AG10803 (cell line): ENCODE measurements at places on chromosomes 13 and 19.

GRCh38 chr13:70613295-70613694 lies 505.0 kb upstream of the KLHL1 start:
- no peak for DNase-seq

DNA sequence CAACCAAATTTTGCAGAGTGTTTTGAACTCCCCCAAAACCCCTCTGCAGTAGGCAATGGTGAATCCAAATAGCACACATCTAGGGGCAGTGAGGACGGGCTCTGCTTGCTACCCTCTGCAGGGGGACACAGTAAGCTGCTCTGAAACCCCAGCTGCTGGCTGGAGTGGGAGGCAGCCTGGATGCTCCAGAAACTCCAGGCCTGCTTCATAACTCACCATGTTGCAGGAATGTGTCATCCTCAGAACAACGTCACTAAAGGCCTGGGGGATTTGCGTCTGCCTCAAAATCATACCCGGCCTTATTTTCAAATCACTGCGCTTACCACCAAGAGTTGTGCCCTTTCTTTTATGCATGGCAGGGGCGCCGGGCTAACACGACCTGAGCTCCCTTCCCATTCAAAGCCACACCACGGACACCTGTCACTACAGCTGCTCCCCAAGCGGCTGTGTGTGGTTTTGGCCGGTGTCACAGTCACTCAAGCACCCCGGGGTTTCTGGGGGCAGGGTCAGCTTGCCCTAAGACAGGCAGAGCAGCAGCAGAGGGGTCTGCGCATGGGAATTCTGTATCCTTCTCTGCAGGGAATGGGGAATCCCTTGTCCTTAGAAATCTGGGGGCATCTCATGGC lies 93.9 kb downstream of the TSHZ3 start:
- DNase-seq, result no peak

DNA sequence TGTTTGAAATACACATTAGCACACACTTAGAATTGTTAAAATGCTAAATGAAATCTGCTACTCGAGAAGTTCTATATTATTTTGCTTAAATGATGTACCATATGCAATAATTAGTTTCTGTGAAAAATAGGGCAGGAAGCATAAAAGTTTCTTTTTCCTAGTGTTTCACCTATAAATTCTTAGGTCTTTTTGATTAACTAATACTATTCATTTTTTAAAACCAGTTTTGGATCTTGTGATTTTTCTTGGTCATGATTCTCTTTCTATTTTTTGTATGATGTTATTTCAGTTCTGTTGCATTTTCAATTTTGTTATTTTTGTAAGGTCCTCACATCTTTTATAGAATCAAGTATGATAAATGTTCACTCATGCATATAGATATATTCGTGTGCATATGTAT lies 66.1 kb downstream of the URI1 start:
- DNase-seq, result no peak

GRCh38 chr19:31572102-31572975 lies 223.1 kb upstream of the TSHZ3 start:
- no peak for DNase-seq

DNA sequence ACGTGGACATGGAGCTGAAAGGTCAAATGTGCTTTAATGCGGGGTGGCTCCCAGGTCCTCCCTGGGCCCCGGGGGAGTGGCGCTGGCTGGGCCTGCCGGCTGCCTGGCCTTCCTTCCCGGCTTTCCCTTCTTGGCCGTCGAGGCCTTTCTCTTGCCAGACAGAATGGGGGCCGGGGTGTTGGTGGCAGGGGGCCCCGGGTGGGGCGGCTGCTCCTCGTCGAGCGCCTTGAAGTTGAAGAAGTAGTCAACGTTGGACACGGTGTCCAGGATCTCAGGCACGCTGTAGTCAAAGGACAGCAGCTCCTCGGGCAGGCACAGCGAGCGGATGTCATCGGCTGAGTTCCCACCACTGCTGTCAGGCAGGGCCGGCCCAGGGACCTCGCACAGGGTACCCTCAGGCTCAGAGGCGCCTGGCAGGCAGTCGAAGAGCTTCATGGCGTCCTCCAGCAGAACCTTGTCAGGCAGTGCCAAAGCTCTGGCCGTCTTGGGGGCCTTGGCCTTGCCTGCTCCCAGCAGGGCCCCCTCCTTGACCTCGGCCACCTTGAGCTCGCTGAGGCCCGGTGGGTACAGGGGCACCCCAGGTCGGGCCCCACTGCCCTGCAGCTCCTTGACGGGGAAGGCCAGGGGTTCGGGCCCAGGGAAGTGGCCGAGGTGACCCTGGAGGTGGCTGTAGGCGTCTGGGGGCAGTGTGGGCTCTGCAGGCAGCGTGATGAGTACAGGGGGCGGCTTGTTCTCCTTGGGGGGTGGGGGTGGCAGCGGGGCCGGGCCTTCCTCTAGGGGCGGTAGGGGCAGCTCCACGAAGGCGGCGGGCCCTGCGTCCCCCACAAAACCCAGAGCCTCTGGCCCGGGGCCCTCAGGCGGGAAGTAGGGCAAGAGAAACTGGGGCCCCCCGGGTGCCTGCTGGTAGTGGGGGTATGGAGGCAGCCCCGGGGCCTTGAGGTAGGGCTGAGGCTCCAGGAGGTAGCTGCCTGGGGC lies 1.3 kb downstream of the PRR22 start:
- no peak for DNase-seq

DNA sequence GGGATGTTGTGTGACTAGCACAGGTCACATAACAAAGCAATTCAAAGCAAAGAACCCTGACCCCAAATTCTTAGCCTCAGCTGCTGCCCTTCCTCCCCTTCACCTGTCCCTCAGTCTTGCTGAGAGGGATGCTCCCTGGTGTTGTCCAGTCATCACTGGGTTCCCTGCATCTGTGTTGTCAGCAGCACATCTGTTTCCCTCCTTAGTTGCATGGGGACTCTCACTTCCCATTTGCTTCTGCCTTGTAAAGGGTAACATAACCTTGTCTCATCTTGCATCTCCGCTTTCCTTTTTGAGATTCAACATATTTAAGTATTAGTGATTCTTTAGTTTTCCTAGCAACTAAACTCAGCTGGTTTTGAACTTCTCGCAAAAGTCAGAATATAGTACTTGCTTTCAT lies 54.0 kb downstream of the SPATA13 start:
- DNase-seq, result no peak

DNA sequence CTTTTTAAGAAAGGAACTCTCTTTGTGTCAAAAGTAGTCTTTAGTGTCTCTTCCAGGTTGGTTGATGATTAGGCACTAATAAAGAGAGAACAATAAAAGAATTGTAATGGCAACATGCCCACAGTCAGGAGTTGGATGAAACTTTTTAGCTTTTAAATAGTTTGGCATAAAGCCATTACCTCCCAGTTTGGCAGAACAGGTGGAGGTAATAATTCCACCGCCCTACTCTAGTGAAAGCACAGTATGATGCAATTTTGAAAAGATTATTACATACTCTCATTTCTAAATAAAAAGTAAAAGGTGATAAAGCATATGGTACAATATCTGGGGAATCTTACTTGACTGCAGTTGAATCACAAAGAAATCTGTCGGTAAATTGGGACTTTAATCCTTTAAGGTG lies 497.6 kb downstream of the SUCLA2 start:
- DNase-seq, result no peak

- no peak for DNase-seq
Measured at GRCh38 chr19:54430306-54431254, 15.3 kb downstream of the TTYH1 start.

- DNase-seq, result no peak
Measured at GRCh38 chr19:23305555-23305954, 55.4 kb upstream of the ZNF724 start.

DNA sequence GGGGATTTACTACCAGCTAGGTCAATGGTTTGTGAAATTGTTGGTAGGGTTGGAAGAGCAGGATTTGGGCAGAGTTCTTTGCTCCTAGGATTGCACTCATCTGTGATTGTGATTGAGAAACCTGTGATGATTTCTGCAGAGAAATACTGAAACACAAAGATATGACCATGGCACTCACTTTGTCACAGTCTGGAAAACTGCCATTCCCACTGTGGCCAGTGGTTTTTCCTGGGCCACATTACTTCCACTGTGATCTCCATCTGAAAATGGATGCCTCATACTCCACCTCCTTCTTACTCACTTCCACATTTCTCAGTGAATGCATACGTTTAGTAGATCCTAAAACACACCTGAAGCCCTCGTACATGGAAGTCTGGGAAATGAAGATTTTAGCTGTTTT lies 593.2 kb downstream of the LMO7 start:
- DNase-seq, result no peak

- no peak for DNase-seq
Measured at GRCh38 chr13:74919914-74920313, 562.1 kb downstream of the TBC1D4 start.

- no peak for DNase-seq
Measured at GRCh38 chr19:5676105-5676771, 4.1 kb downstream of the MICOS13 start.

DNA sequence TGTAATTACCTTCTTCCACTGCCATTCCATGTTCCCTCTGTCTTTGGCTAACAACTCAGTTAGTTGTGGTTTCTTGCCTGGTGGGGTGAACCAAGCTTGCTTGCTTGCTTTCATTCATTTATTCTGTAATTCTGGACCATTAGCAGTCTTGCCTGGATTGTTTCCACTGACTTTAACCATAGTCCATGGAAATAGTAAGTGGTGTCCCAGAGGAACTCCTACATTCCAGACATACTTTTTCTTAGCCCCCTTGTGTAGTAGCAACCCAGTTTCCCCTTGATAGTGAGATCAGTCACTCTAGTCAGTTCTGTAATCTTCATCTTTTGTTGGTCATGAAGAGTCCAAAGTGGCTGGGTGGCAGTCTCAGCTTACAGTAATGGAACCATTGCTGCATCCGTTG lies 23.2 kb downstream of the PDS5B start:
- no peak for DNase-seq

GRCh38 chr19:51030631-51031030 lies 4.2 kb downstream of the KLK12 start:
- DNase-seq, result no peak

GRCh38 chr13:106709522-106709921 lies 141.6 kb upstream of the ARGLU1 start:
- peak; percentile 6 for DNase-seq

DNA sequence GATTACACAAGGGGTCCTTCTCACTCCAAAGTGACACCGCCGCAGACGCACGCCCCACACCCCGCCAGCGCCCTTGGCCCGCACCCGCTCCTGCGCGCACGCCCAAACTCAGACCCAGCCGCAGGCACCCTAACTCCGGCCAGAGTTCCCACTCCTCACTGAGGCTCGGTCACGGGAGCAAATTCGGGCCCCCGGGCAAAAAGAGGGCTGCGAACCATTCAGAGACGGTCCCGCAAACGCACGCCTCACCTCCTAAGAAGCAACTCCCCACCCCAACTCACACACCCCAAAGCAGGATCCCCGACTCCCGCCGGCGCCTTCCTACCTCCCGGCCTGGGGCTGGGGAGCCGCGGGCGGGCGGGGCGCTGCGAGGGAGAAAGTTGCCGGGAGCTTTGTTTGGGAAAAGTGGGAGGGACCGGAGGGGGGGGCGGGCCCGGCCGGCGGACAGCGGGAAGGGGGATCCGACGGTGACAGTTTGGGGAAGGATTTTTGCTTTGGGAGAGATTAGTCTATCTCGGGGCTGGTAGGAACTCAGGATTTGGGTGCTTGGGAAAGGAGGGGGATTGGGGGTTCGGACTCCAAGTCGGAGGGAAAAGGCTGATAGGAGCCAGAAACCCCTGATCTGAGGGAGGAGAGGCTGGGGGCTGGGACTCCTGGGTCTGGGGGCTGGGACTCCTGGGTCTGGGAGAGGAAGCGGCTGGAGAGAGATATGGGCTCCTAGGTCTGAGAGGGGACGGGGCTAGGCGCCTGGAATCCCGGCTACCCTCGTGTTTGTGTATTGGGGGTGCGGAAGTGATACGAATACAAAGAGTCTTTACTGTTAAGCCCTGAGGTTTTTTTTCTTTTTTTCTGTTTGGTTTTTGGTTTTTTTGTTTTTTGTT lies at the start of gene TEAD2:
TSS of gene TEAD2 (minus strand) at position 369 of the 881 bp plus-strand sequence. CDS start 2,341 bp downstream, outside the sequence.
- peak; percentile 46 for DNase-seq

DNA sequence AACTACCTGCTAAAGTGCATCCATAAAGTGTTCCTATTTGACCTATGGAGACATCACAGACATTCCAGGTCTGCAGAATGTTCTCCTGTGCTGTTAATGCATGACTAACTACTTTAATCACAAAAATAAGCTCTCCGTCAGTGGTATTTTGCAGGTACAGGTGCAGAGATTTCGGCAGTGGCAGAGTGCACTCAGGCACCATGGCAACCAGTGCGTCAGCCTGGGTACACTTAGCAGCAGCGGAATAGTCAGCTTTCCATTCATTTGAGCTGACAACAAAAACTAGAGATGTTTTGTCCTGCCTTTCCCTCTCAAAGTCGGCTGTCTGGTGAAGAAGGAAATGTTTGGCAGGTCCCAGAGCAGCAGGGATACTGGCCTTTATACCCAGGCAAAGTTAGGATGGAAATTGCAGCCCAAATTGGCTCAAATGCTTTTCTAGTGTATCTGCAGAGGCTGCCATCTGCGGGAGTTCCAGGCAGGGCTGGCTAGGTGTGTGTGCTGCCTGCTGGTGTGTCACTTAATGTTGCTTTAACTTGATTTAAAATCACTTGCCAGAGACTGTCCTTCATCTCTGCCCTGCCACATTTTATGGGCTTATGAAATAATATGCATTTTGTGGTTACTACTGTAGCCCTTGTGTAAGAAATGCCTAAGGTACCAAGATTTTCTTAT lies 195.8 kb downstream of the RAP2A start:
- DNase-seq, result no peak

DNA sequence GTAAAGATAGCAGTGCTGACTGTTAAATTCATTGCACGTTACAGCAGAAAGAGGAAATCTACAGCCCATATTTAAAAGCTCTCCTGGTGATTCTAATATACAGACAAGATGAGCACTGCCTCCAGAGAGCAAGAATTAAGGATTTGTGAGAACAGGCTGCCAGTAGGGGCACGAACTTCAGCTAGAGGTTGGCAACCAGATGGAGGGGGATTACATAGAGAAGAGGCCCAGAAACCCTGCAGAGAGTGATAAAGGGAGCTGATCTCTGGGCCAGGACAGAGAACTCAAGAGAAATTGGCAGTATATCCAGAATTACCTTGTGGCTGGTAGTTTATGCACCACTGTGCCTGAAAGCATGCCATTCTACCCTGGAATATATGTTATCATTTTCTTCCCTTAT lies 144.8 kb downstream of the UFM1 start:
- no peak for DNase-seq

- no peak for DNase-seq
Measured at GRCh38 chr13:99640260-99640659, 139.0 kb downstream of the TM9SF2 start.

DNA sequence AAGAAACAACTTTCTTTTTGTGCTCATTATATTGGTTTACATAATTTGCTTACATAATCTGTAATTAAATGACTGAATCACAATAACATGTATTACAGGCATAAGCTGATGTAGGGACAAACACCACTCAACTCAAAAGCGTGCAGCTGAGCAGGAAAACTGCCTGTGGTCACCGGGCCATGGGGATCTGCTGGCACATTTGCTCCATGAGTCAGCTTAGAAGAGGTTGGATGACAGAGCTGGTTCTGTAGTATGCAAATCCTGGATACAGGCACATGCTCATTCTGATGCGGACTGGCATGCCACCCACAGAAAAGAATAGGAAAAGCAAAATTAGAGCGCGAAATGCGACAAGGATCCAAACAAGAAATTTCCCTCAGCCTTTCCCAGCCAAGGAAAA lies 128.6 kb downstream of the USP12 start:
- DNase-seq, result peak; percentile 97

DNA sequence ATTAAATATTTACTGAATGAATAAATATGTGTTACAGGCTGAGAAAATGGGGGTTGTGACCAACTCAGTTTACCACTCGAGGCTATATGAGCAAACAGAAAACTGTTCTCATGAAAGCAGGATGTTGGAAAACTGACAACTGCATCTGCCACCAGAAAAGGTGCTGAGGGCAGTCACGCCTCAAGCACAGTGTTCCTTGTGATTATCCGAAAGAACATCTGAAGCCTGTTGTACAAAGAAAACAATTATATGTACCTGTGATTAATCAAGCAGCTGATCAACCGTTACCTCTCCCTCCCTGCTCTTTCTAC lies 6.2 kb upstream of the KLK13 start:
- DNase-seq, result no peak
